ENCODE measurements at places on chromosomes 1 and 21.

DNA sequence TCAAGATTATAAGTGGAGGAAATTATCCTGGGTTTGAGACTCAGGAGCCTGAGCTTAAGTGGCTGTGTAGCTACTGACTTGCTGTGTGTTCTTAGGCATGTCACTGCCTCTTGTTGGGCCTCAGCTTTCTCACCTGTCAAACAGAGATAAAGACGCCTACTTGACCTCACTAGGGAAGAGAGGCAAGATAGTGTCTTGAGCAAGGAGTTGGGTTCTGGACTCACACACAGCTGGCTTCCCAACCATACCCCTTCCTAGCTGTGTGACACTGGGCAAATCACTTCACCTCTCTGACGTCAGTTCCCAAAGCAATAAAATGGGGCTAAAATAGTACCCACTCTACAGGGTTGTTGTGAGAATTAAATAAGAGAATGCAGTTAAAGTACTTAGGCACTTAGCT, 11.6 kb upstream of the EPB41 start:
- DNase-seq, result no peak

DNA sequence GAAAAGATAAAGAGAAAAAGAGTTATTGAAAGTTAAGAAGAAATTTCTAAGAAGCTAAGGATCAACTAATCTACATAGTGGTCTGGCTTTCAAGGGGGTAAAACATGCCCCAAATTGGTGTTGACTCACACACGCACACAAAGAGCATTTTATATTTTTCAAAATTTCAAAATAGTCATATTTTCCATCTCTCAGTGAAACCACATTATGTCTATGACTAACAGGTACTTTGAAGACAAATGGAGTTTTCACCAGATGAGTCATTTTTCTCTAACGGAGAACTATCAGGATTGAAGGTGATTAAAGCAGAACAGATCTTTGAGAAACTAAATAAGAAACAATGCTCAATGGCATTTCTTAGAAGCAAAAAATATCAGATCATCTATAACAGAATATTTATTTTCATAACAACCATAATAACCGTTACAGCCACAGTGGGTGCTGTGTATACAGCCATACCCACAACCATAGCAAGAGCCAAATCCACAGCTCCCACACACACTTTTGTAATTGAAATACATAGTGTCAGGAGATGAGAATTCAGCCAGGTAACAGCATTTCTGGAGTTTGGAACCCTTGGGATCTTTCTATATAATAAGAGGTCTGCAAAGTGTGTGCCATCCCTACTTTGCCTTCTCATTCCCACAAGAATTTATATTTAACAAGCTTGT, at the start of gene KRTAP21-3:
TSS of gene KRTAP21-3 (minus strand) at position 539 of the 671 bp plus-strand sequence. CDS start at position 521, 18 bp downstream.
- DNase-seq, result peak; percentile 69

GRCh38 chr1:201092738-201093137, 19.5 kb downstream of the CACNA1S start:
- no peak for DNase-seq

GRCh38 chr1:62903982-62904855, 120.3 kb downstream of the ATG4C start:
- no peak for DNase-seq

DNA sequence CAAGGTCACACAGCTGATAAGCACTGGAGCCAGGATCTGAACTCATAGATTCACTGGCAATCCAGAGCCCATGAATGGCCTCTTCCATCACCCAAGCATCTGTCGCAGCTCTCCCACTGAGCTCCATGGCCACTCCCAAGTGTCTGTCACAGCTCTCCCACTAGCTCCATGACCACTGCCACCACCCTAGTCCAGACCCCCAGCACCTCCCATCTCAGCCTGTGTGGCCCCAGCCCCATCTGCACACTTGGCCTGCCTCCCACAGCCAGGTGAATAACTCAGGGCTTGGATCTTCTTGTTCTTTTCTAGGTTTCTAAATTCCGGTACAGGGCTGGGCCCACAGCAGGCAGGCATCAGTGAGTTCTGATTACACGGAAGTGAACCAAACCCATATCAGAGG, 76.0 kb downstream of the GLIS1 start:
- DNase-seq, result no peak

- DNase-seq, result no peak
Observed at GRCh38 chr1:27772036-27772931, 735 bp upstream of the STX12 start.

GRCh38 chr1:57591842-57592241, 168.0 kb upstream of the DAB1 start:
- DNase-seq, result no peak

DNA sequence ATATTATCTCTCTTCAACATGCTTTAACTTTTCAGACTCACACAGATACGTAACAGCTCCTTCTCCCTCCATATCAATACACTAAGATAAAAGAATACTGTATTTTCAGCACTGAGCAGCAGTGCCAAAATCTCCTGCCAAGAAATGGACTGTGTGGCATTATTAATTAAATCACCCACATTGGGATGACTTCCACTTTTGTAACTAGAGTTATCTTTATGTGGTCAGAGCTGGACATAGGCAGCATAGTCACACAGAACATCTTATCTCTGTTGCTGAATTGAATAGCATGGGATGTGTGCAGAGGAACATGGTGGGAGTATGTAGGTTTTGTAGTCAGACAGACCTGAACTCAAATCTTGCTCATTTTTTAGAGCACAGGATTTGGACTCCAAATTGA, 41.4 kb upstream of the CACYBP start:
- no peak for DNase-seq

- DNase-seq, result no peak
Observed at GRCh38 chr1:185363205-185363604, 46.2 kb upstream of the IVNS1ABP start.

- no peak for DNase-seq
Observed at GRCh38 chr1:173258479-173259264, 51.5 kb upstream of the TNFSF4 start.

GRCh38 chr1:27136236-27136551, 18.7 kb downstream of the SLC9A1 start:
- no peak for DNase-seq

- no peak for DNase-seq
Observed at GRCh38 chr1:61647142-61647541, 77.8 kb downstream of the TM2D1 start.

DNA sequence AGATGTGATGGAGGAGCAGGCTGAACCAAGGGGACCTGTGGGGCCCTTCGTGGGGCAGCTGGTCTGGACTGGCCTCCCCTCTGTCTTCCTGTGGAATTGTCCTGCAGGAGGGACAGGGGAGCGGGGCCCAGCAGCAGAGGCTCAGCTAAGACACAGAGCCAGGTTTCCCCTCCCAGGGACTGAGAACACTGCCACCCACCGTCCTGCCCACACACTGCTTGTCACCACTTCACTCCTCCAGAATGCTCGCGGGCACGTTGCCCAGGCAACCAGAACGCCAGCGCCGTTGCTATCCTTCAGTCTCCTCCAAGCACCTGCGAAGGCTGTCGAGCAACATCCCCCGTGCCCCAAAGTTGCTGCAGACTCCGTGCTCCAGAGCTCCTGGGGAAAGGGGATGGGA, 46.4 kb downstream of the AJAP1 start:
- DNase-seq, result no peak

DNA sequence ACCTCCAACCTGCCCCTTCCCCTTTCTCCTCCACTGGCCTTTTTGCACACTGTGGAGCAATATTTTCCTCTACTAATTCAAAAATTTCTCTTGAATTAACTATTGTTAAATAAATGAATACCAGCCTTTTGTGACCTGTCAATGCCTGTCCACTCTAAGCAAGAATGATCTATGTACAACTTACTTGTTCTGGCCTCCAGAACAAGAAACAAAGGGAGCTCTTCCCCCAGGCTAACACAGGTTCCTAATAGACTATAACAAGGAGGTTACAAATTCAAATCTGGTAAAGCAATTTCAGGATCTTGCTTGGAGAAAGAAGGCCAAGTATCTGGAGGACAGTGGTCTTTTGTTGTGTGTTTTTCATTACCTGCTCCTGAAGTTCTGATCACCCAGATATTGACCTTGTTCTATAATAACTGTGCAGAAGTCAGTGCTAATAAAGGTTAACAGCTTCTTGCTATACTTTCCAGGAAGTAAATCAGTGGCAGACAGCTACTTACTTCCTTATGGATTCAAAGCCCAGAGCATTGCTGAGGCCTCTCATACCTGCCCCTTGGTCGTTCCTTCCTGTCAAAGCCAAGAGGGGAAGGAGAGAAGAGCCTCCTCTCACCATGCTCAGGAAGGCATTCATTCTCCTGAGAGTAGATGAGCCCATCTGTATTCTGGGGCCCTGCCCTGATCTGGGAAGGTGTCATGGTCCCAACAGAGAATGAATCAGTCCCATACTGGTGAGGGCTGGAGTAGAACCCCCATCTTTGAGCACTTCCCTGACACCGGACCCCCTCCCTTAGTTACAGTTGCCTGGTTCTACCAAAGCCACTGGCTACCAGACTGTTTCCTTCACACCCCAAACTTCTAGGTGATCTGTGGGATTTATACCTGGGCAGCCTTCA, 56.8 kb downstream of the DESI2 start:
- no peak for DNase-seq

GRCh38 chr1:154664331-154665002, 56.5 kb upstream of the ADAR start:
- no peak for DNase-seq

DNA sequence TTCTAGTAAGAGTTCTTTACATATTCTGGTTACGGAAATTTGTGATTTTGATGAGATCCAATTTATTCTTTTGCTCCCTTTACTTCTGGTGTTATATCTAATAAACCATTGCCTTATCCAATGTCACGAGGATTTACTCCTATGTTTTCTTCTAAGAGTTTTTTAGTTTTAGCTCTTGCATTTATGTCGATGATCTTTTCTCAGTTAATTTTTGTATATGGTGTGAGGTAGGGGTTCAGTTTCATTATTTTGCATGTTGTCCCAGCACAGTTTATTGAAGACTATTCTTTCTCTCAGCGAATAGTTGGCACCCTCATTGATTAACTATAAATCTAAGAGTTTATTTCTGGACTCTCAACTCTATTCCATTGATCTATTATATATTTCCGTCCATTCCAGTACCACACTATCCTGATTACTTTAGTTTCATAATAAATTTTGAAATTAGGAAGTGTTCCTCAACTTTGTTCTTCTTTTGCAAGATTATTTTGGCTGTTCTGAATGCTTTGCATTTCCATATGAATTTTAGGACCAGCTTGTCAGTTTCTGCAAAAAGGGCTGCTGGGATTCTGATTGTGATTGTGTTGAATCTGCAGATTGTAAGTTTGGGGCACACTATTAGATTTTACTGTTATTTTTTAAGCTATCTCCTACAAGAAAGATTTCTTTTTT, 4.0 kb downstream of the KDM1A start:
- no peak for DNase-seq

GRCh38 chr1:41456847-41457540, 27.5 kb downstream of the EDN2 start:
- no peak for DNase-seq

Measured in astrocyte of the cerebellum (primary cell).